Activated CD8-positive, alpha-beta T cell treated with anti-CD3 and anti-CD28 coated beads for 36 hours (primary cell): ENCODE measurements at places on chromosomes 2 and 18. TPM values are rescaled to one million over a fixed set of nuclear protein-coding genes. Genes with fewer than 3 reads are reported as not detected.

- no peak for DNase-seq
Measured at GRCh38 chr2:120499784-120500495, 154.0 kb downstream of the INHBB start.

GRCh38 chr2:222733846-222734702 lies 62.6 kb downstream of the MOGAT1 start:
- DNase-seq, result no peak

GRCh38 chr18:36843199-36843598 lies 14.3 kb downstream of the KIAA1328 start:
- DNase-seq, result no peak

DNA sequence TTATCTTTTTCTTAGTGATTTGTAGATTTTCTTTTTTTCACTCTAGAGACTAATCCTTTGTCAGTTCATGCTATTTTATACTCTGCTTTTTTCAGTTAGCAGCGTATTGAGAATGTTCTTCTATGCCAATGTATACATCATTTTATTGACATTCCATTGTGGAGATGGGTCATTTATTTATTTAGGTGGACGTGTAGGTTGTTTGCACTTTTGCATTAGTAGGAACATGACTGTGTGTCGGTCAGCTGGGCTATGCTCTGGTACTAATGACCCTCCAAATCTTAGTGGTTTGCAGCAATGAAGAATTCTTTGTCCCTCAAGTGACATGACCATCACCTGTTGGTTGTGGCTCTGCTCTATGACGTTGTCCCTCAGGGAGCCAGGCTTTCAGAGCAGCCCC lies 33.6 kb downstream of the HPCAL1 start:
- no peak for DNase-seq

The CABYR gene
- total RNA-seq, result 1.3 TPM

- DNase-seq, result no peak
Measured at GRCh38 chr2:241770185-241770935, 6.3 kb upstream of the GAL3ST2 start.

DNA sequence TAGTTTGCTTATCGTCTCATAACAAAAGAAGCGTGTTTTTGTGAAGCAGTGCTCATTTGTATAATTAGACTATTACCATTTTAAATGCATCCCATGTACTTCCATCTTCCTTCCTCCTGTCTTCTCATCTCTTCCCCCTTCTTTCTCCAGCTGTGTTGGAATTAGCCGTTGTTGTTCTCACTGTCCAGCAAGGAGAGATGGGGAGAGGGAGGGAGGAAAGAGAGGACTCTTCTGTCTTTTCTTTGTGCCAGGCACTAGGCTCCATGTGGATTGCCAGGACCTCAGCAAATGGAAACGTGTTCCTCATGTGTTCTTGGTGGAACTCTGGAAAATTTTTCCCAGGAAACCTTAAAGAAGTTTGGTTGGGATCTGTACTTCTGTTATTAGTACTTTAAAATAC lies 131.7 kb downstream of the PHLPP1 start:
- DNase-seq, result no peak

- no peak for DNase-seq
Measured at GRCh38 chr18:31156821-31157763, 5.6 kb downstream of the DSC1 start.

The NMS gene
- not detected for total RNA-seq

GRCh38 chr2:168698969-168699368 lies 103.5 kb upstream of the NOSTRIN start:
- DNase-seq, result no peak

DNA sequence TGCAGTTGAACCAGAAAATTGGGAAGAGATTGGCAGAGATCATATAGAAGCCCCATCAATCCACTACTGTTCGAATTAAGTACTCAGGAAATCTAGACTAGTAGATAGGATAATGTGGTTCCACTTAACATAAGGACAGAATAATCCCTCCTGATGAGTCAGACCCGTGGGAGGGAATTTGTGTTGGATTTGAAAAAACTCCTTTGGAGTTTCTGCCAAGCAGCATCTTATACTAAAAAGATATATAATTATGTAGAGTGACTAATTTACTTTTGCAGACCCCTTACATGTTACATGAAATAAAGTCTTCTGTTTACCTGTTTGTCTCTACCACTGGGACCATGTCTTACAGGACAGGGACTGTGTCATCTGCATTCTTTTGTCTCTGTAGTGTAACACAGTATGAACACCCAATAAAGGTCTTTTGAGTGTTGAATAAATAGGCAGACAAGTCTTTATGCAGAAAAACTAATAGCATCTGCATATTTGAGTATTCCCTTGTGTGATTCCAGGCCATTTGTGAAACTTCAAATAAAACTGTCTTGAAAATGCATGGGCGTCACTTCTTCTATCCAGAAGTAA lies 122.6 kb upstream of the DNAJC10 start:
- no peak for DNase-seq

GRCh38 chr2:219598308-219599078 lies 836 bp downstream of the STK11IP start:
- no peak for DNase-seq

GRCh38 chr2:15675456-15676195 lies 84.0 kb downstream of the DDX1 start:
- DNase-seq, result no peak

The RAD51AP2 gene
- not detected for total RNA-seq

DNA sequence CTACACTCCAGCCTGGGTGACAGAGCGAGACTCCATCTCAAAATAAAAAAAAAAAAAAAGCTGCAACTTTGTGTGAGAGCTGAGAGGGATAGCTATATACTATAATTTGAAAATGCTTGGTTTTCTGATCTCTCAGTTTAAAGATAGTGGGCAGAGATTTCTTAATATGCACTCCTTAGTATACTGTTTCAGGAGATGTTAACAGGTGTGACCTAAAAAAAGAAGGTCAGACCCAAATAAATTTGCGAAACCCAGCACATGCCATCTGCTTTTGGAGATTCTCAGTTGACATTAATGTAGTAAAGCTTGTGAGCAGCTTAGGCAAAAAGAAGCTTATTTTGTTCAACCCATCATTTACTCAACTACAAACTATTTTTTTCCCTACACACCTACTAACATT lies 37.4 kb downstream of the ZC3H6 start:
- DNase-seq, result no peak

The UGT1A1 gene
- total RNA-seq, result not detected

DNA sequence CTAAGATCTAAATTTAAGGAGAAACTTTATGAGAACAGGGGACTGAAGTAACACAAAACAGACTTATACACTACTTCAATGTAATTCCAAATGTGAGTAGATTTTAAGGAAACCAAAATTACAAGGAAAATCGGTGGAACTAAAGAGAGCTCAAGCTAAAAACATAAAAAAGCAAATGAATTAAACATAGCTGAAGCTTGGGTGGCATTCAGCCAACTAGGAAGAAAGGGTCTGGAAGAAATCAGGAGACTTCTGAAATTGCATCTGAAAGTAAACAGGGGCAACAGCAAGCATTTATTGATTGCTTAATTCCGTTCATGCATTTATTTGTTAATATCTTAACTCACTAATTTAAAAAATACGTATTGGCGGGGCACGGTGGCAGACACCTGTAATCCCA lies 727.3 kb upstream of the PKDCC start:
- no peak for DNase-seq

DNA sequence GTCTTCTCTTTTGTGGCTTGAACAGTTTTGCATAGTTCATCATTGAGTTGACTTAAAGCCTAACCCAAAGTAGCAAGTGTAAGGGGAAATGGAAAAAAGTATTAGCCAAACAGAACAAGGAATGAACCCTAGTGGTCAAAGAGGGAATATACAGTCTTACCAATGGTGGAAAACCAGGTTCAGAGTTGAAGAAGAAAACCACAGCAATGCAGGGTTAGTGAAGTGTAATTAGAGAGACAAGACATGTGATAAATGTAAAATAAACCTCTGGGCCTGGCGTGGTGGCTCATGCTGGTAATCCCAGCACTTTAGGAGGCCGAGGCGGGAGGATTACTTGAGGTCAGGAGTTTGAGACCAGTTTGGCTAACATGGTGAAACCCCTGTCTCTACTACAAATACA lies 2.4 kb downstream of the TTN start:
- no peak for DNase-seq

GRCh38 chr2:138090330-138090729 lies 126.1 kb downstream of the HNMT start:
- DNase-seq, result no peak

The ZSWIM2 gene
- not detected for total RNA-seq

The SKOR2 gene
- total RNA-seq, result not detected

DNA sequence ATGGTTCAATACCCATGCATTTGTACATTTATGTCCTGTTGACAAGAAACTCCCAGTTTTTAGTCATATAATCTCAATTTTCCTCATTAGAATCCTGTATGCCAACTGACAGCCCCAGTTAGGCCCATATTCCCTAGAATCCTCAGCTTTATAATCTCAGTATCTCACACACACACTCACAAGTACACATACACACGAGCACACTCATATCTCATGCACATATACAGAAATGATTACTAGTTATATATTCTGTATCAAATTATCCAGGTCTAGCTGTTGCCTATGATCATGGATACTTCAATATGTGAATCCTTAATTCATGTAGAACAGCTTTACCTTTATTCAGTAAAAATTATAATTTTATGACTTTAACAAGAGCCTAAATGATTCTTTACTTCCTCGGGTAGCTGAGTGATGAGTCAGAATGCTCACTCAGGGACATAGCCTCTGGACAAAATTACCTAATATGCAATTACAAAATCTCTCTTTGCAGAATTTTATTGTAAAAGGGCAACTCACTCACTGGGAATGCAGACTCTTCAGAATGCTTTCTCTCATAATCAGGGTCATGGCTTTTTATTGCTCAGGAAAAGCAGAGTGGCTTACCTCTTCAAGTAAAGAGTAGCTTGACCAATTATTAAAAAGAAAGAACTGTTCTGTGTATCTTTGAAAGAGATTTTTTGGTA lies 193.6 kb upstream of the PIK3C3 start:
- DNase-seq, result no peak

DNA sequence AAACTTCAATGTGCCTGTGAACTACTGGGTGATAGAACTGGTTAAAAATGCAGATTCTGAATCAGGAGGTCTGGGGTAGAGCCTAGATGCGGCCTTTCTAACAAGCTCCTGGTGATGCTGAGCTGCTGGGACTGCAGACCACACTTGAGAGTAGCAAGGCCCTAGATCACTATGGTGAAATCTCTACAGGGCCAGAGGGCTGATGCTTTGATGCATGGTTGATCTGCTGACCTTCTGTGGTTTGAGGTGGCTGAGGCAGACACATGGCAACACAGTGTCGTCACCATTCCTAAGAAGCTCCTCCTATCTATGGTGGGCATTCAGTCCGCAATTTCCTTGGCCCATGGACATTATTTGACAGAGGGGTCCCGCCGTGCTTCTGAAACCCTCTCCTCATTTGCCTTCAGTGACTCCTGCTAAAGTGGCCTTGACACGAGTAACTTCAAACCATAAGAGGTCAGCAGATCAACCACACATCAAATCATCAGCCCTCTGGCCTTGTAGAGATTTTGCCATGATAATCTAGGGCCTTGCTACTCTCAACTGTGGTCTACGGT lies 19.8 kb downstream of the CCDC68 start:
- no peak for DNase-seq

- DNase-seq, result no peak
Measured at GRCh38 chr2:56244911-56245530, 61.2 kb downstream of the CCDC85A start.

DNA sequence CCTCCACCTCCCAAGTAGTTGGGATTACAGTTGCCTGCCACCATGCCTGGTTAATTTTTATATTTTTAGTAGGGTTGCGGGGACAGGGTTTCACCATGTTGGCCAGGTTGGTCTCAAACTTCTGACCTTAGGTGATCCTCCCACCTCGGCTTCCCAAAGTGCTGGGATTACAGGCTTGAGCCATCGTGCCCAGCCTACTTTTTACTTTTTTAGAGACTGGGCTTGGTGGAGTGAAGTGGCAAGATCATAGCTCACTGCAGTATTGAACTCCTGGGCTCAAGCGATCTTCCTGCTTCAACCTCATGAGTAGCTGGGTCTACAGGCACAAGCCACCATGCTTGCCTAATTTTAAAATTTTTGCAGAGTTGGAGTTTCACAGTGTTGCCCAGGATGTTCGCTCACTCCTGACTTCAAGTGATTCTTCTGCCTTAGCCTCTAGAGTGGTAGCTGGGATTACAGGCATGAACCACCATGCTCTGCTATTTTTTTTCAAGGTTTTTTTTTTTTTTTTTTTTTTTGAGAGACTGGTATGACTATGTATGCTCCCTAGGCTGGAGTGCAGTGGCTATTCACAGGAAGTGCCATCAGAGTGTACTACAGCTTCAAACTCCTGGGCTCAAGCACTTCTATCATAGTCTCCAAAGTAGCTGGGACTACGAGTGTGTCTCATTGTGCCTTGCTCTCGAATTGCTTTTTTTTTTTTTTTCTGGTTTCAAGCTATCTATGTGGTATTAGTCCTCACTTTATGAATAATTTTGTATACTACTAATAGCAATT lies 11.9 kb downstream of the MSH2 start:
- DNase-seq, result no peak

The THOC1 gene
- total RNA-seq, result 69.5 TPM

The ZSCAN30 gene
- 20.7 TPM for total RNA-seq

DNA sequence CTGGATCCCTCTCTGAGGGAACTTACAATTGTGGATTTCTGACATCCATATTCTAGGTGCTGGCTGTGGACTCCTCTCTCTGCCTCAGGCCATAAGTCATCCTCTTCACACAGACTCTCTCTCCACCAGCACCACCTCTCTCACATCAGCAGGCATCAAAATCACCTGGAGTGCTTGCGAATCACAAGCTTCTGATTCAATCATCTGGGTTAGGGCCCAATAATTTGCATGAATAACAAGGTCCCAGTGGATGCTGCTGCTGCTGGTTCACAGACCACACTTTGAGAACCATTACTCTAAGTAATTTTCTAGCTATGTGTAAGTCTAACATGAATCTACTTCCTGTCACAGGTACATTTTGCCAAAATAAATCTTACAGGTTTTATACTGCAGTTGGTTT lies 214.9 kb downstream of the DSEL start:
- no peak for DNase-seq

The DYNAP gene
- not detected for total RNA-seq

The HOXD10 gene
- not detected for total RNA-seq

The GRB14 gene
- total RNA-seq, result not detected
